Activated naive CD8-positive, alpha-beta T cell treated with anti-CD3 and anti-CD28 coated beads for 36 hours (primary cell): ENCODE measurements at places on chromosomes 5 and 9. TPM values are rescaled to one million over a fixed set of nuclear protein-coding genes. Genes with fewer than 3 reads are reported as not detected.

DNA sequence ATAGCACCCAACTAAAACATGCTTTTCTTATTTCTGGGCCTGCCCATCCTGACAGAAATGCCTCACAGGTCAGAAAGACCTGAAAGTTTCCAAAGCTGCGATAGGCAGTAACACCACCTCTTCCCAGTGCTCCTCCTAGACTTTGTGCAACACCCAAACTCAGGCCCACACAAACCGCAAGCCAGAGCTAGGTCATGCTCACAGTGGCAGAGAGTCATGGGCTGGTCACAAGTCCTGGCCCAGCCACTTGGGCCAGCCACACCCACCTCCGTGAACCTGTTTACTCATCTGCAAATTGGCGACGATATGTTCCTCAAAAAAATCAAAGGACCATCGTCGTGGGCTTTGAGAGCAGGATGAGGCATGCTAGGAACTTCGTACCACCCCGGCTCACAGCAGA is 44.0 kb upstream of the SLC25A51 start:
- DNase-seq = no peak

Gene CCDC180
- 0.54 TPM for total RNA-seq

Gene HSD17B3
- not detected for total RNA-seq

Gene CCDC152
- 18.1 TPM for total RNA-seq

Gene WWC1
- total RNA-seq = 1.5 TPM

Gene RGS7BP
- not detected for total RNA-seq
